Dermis blood vessel endothelial cell (primary cell): ENCODE measurements at places on chromosomes 13 and 19. TPM values are rescaled to one million over a fixed set of nuclear protein-coding genes. Genes with fewer than 3 reads are reported as not detected.

LILRA1 gene
- not detected in 2 replicates for total RNA-seq

ICAM1 gene
- total RNA-seq: 21.3 and 59.7 TPM in 2 replicates

ZNF729 gene
- not detected in 2 replicates for total RNA-seq

NANOS3 gene
- not detected in 2 replicates for total RNA-seq

POU4F1 gene
- total RNA-seq: not detected in 2 replicates

FBXO17 gene
- total RNA-seq: 15.6 and 17.9 TPM in 2 replicates

HSPB6 gene
- 0.17 and 1.2 TPM in 2 replicates for total RNA-seq
